ENCODE measurements at places on chromosomes 5 and 9.

- peak; percentile 23 for DNase-seq
Observed at GRCh38 chr9:106102821-106103220, 408.5 kb downstream of the TMEM38B start.

DNA sequence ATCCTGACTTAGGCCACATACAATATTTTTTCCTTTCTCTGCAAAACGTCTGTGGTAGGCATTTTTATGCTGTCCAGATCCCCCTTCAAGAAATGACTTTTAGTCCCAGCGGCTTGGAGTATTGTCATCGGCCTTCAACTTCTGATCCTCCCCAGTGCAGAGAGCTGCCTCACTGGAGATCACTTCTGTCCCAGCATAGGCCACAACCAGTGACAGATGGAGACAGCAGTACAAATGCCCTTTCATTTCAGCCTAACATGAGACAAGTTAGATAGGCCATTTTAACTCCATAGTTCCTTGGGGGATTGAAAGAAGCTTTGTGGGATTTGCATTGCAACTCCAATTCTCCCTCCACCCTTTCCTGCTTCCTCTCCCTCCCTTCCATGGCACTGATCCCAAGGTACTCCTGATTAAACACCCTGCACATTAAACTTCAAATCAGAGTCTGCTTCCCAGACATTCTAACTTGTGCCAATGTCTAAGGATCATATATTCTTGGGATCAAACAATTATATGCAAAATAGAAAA, 3.2 kb upstream of the MAMDC2 start:
- no peak for DNase-seq

- DNase-seq, result no peak
Observed at GRCh38 chr5:9888501-9888901, 258.4 kb upstream of the TAS2R1 start.

DNA sequence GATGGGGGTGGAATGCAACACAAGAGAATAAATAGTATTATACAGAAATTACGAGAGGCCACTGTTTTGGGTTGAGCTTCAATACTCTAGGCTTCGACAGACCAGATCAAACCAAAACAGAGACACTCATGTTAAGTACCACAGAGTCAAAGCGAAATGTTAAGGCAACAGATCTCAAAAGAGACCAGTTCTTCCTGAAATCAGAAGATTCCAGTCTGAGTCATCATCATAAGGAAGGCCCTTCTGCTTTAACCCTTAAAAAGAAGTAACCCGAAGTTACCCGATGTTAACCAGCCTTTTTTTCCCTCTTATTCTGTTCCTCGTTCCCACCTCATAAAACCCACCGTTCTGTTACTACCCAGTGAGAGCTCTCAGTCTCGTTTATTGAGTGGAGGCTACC, 75.9 kb downstream of the SFXN1 start:
- no peak for DNase-seq

- no peak for DNase-seq
Observed at GRCh38 chr9:121067640-121068039, 7.1 kb upstream of the CNTRL start.

GRCh38 chr5:160271396-160271795, 41.0 kb downstream of the CCNJL start:
- DNase-seq, result no peak

DNA sequence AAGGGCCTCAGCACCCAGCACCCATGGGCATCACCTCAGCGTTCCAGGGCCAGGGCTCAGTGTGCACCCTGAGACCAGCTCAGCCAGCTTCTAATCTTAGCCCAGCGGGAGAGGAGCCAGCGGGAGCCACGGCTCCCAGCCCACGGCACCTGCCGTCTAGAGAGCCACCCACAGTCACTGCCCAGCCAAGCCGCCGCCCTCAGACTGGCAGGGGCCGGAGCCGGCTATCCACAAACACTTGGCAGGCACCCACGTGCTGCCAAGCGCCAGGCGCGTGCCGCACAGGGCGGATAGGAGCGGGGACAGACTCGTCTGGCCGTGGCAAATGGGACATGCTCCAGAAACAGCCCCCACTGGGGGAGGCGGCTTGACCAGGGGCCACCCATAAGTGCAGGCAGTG, 18.6 kb downstream of the BRD3 start:
- no peak for DNase-seq

DNA sequence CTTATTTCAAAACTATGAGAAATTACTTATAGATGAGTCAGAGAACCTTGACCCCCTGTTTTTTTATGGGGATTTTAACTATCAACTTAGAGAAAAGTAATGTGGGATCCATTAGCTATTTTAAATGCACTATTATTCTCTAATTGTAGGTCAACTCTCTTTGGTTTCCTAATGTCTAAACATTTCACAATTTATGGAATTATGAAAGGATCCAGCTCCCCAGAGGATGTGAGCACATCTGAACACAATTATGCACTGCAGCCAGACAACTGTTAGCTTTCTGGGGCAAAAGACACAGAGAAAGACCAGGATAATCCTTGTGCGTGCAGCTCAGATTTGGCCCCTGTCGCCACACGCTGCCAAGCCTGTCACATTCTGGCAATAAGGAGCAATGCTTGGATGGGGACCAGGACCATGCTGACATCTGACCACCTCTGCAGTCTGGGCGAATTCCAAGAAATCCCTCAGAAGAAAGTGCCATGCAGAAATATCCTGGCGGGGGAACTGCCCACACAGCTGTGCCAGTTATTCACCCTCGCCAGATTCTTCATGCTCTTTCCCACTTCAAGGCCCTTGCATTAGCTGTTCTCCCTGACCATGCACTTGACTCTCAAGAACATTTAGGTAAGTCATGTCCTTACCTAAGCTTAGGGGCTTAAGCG, 22.2 kb upstream of the CMBL start:
- DNase-seq, result no peak

DNA sequence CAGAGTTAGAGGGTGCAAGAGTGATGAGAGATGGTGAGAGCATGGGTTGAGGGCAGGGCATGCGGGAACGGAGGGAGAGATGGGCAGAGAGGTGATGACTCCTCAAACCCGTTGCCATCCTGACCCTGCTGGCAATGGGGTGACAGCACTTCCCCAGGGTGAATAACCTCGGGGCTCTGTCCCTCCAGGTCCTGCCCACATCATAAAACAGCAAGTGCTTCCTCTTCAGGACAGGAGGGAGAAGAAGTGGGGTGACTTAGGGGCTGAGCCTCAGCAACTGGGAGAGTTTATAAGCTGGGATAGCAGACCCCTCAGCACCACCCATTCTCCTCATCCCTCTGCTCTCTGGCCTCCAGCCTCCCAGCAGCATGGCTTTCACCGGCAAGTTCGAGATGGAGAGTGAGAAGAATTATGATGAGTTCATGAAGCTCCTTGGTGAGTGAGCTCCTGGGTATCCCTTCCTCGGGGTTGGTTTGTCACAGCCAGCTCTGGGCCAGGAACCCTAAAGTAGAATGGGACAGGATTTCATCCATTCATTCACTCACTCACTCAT, at the start of gene FABP6:
FABP6 (plus strand) TSS at position 317 of the 553 bp plus-strand sequence; CDS start at position 369, 52 bp downstream.
- DNase-seq, result no peak

- no peak for DNase-seq
Observed at GRCh38 chr5:127506616-127507015, 10.8 kb upstream of the PRRC1 start.

DNA sequence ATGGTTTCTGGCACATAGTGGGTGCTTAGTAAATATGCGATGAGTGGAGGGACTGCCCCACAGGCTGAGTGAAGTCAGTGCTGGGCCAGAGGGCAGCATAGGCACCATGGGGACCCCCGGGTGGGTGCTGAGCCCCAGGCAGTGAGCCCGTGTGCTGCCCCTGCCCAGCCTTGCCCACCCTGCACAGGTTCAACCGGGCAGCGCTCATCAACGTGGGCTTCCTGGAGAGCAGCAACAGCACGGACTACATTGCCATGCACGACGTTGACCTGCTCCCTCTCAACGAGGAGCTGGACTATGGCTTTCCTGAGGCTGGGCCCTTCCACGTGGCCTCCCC, 7.2 kb downstream of the B4GALT7 start:
- DNase-seq, result no peak

- DNase-seq, result peak; percentile 86
Observed at GRCh38 chr5:54159153-54159892, 151.1 kb downstream of the ARL15 start.

GRCh38 chr9:87954230-87954629, 20.1 kb downstream of the CDK20 start:
- DNase-seq, result no peak

- DNase-seq, result peak; percentile 85
Observed at GRCh38 chr9:136339173-136339957, 12.0 kb downstream of the GPSM1 start.

- DNase-seq, result no peak
Observed at GRCh38 chr9:12974671-12975070, 199.9 kb downstream of the LURAP1L start.

GRCh38 chr5:54990841-54991258, 5.5 kb upstream of the ESM1 start:
- no peak for DNase-seq

DNA sequence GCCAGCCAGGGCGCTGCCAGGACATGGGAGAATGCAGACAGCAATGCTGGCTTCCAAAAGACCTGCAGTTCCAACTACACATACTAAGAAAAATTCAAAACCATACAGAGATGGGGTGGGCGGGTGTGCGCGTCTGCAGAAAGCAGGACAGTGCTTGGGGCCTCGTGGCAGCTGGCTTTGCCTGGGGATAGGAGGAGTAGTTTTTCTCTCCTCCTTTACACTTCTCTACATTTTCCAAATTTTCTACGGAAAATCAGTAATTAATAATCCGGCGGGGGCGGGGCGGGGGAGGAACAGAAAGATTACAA, 43.6 kb upstream of the SARDH start:
- no peak for DNase-seq

DNA sequence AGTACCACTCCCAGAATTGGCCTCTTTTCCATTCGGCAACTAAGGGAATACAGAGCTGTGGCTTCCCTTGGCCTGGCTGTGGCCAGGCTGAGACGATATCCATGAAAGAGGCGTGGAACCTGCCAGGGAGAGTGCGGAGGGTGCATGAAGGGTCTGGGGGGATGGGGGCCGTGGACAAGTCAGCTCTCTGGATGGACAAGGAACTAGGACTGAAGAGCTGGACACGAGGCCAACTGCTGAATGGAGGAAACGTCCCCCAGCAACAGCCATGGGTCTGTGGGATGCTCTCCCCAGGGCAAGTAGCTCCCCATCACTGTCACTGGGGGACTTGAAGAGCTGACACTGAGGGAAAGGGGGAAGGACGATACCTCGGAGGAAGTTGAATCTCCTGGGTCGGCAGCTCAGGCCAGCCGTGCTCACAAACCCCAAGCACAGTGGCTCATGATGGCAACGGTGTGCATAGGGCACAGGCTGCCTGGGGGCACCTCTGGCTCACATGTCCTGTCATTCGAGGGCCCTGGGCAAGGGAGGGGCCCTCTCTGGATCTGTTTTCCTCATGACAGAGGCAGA, 4.1 kb upstream of the OLFM1 start:
- no peak for DNase-seq

DNA sequence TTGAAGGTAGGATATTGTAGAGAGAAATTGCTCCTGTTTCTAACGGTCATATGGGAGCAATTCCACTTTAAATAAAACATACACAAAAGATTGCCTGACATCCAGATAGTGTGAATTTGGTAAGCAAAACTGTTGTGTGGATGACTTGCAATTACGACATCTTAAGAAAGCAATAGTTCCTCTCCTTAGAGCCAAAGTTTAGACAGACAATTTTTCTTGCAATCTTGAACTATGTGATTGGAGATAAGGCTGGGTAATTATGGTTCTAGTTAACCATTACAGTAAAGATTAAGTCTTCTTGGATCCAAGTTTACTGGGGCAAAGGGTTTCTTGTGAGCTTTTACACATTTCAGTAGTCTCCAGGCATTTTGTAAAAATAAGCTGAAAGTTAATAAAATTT, 1080.6 kb upstream of the CDH6 start:
- peak; percentile 63 for DNase-seq

DNA sequence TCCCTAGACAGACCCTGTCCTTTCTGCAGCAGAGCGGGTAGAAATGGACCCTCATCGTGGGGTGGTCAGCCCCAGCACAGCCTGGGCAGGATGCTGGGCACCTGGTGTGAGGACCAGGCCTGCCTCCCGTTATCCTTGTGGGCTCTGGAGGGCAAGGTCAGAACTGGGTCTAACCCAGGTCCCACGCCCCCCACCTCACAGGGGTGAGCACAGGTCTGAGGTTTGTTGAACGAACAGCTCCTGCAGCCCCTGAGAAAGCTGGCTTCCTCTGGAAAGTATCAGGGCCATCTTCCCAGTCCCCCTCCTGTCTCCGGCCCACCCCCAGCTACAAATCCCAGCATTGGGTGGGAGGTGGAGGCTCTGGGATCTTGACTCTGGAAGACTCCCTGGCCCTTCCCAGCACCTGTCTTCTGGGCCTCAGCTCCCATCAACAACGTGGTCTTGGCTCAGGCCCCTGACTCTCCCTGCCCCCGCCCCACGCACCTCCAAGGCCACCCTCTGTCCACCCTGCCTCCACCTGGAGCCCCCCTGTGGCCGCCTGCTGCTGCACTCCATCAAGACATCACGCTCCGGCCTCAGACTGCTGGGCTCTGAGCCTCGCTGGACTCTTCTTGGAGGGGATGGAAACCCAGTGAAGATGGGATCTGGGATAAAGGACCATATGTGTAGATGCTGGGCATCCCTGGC, 30.1 kb upstream of the CNOT6 start:
- DNase-seq, result no peak

GRCh38 chr9:2241461-2241835, 226.3 kb downstream of the SMARCA2 start:
- no peak for DNase-seq

DNA sequence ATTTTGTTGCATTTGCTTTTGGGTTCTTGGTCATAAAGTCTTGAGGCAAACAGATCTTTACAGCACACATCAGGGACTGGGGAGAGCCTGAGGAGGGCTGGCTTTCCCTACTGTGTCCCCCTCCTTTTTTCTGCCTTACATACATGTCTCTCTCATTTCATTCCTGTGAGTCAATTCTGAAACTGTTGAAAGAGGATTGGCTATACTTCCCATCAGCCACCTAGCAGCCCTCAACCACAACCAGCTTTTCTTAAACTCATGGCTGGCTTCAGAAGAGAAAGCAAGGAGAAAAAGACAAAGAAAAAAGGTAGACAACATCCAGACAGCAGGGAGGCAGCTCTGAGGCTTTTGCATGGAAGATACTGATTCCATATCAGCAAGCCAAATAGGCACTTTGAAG, 374.8 kb upstream of the KIF2A start:
- DNase-seq, result no peak

- DNase-seq, result no peak
Observed at GRCh38 chr5:109566361-109566760, 123.4 kb upstream of the MAN2A1 start.

- no peak for DNase-seq
Observed at GRCh38 chr5:6660688-6661087, 27.4 kb downstream of the SRD5A1 start.

GRCh38 chr5:43312076-43312661, 1.0 kb downstream of the HMGCS1 start:
- no peak for DNase-seq

DNA sequence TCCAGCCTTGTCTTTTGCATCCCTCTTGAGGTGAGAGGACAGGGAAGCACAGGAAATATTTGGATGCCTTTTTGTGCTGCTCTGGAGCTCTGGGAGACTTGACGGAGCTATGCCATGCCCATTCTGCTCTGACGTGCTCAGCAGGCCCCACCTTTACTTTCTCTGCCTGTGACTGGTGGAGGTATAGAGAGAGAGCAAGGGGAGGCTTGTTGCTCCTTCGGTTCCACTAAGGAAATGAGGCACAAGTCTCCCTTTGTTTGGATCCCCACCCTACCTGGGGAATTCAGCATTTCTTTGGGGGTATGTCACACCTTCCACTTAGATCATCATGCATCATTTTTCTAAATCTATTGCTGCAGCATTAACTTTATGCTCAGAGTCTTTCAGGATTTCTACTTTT, 121.8 kb upstream of the CNTLN start:
- DNase-seq, result no peak

GRCh38 chr5:143812085-143812705, at the start of gene HMHB1:
Gene HMHB1, plus strand, starts transcription at chr5:143812161.
- DNase-seq, result no peak

- DNase-seq, result peak; percentile 71
Observed at GRCh38 chr9:73183917-73184861, 32.5 kb downstream of the ANXA1 start.

Data from OCI-M1 (cell line).